ENCODE measurements at places on chromosomes 1 and 21. TPM values are rescaled to one million over a fixed set of nuclear protein-coding genes. Genes with fewer than 3 reads are reported as not detected.

TMPRSS2 gene
- total RNA-seq = 0.02 TPM

CELSR2 gene
- 3.8 TPM for total RNA-seq

SPRR2G gene
- not detected for total RNA-seq

MEX3A gene
- 3.1 TPM for total RNA-seq

LY9 gene
- not detected for total RNA-seq

Measured in A549 treated with CpdA at 1 μM for 4 hours (cell line).